Stimulated activated CD8-positive, alpha-beta memory T cell treated with anti-CD3 and anti-CD28 coated beads, Interleukin-4, amount 100 ng/mL, for 48 hours (primary cell): ENCODE measurements at places on chromosomes 6 and 20.

GRCh38 chr6:68307301-68307700, 327.8 kb upstream of the ADGRB3 start:
- DNase-seq, result no peak

- DNase-seq, result no peak
Measured at GRCh38 chr20:9397928-9398327, 116.5 kb upstream of the LAMP5 start.

- DNase-seq, result no peak
Measured at GRCh38 chr6:53628354-53629119, 37.0 kb downstream of the KLHL31 start.

GRCh38 chr6:41342241-41342640, 6.8 kb downstream of the NCR2 start:
- no peak for DNase-seq

- no peak for DNase-seq
Measured at GRCh38 chr6:55902796-55903195, 27.4 kb upstream of the BMP5 start.

GRCh38 chr6:127576874-127577273, at the start of gene C6orf58:
C6orf58 (plus strand) TSS chr6:127577174; CDS start chr6:127577186, 12 bp downstream.
- DNase-seq, result no peak

- DNase-seq, result no peak
Measured at GRCh38 chr6:53014063-53014462, 19.0 kb upstream of the GSTA4 start.

GRCh38 chr6:63245909-63246308, 34.6 kb downstream of the FKBP1C start:
- no peak for DNase-seq
